ENCODE measurements at places on chromosomes 16 and 17. TPM values are rescaled to one million over a fixed set of nuclear protein-coding genes. Genes with fewer than 3 reads are reported as not detected.

DNA sequence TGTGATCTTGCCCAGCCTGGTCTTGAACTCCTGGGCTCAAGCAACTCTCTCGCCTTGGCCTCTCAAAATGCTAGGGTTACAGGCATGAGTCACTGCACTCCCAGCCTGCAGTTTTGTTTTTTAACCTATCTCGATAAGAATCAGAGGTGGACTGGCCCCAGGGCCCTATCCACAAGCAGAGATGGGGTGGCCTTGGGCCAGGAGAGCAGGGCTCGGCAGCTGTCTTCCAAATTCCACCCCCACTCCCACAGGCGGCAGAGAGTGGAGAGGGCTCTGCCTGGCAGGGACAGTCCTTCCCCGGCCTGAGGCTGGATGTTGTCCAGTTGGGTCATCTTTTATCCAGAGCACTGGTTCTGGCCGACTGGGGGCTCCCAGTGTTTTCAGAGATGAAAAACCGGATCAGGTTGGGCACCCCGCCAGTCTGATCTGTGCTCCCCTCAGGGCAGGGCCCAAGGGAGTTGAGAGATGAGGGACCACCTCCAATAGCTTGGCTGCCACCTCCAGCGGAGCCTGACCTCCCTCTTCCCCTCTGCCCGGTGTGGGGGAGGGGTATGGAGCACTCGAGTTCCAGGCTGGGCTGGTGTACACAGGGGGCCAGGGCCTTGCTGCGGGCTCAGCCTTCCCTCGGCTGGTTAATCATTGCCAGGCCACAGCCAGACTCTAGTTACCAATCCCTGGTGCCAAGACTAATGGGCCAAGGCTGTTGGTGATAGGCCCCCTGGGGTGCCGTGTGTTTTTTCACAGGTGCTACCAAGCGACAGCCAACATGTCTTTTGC is 30.3 kb upstream of the MYO15B start:
- DNase-seq = no peak

DNA sequence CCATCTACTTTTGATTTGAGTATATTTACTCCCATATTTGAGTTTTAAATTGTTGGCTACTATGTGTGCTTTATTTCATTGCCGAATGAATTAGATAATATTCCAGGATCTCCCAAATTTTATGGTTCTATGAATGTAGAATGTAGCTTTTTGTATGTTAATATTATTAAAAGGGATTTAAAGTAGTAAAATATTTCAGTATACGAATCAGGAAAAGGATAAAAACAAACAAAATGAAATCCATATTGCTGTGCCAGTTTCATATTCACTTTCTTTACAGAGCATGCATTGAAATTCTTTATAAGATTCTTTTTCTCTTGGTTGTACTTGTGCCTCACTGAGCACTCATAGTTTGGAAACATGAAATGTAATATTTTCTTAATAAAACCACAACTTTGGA is 155.1 kb downstream of the CHD9 start:
- DNase-seq = no peak

- no peak for DNase-seq
Measured at GRCh38 chr17:7916385-7916682, 245 bp upstream of the RNF227 start.

DNA sequence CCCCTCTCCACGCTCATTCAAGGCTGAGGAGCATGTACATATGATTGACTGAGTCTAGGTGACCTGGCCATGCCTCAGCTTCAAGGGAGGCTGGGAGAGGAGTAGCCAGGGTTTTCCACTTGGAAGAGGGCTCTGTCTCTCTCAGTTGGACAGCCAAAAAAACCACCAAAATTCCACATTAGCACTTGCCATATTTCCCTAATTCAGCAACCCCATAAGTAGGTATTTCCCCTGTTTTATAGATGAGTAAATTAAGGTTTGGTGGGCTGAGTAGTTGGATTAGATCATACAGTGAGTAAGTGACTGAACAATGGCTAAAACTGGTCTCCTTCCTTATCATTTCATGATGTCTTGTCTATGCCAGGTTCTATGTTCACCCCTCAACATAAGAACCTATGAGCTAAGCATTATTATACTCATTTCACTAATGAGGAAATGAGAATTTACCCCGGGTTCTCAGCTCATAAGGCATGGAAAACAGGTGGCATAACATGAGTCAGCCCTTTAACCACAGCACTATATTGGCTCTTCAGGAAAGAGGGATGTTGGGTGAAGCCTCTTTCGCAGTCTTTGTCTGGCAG is 68.0 kb upstream of the GAS7 start:
- DNase-seq = no peak

Gene APOBR
- polyA plus RNA-seq = 0.90 TPM

Gene GRAP
- 2.4 TPM for polyA plus RNA-seq

Measured in muscle of back (tissue), 13 donors.